ENCODE measurements at places on chromosomes 3 and 15.
A peak's percentile ranks its signal among the peaks of the same experiment; 100 is the strongest.

GRCh38 chr3:43769097-43769884 lies 78.6 kb downstream of the ABHD5 start:
- peak; percentile 17 for DNase-seq

GRCh38 chr3:39173318-39174125 lies 18.9 kb downstream of the XIRP1 start:
- DNase-seq: no peak

DNA sequence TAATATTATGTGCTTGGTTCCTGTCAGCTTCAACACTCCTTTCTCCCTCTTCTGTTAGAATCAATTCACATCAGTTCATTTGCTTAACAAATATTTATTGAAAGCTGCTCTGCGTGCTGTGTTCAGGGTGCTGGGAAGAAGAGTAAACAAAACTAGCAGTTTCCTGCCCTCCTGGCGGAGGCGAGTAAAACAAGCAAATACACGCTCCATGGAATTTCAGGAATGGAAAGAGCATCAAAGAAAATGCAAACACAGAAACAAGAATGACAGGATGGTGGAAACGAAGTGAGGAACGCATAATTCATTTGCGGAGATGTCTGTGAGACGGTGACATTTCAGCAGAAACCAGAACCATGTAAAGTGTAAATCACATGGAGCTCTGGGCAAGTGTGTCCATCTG lies 49.4 kb upstream of the SPTSSB start:
- DNase-seq: no peak

GRCh38 chr15:64640146-64640871 lies 135.1 kb downstream of the RBPMS2 start:
- no peak for DNase-seq

GRCh38 chr15:49810720-49811119 lies 189.9 kb downstream of the DTWD1 start:
- no peak for DNase-seq

GRCh38 chr3:43363621-43364266 lies 77.4 kb downstream of the SNRK start:
- DNase-seq: no peak

GRCh38 chr15:69068157-69068556 lies 53.7 kb downstream of the NOX5 start:
- no peak for DNase-seq

- DNase-seq: no peak
Observed at GRCh38 chr3:10272977-10273376, 19.8 kb downstream of the GHRL start.

- DNase-seq: no peak
Observed at GRCh38 chr3:98445949-98446406, 17.0 kb upstream of the OR5K1 start.

DNA sequence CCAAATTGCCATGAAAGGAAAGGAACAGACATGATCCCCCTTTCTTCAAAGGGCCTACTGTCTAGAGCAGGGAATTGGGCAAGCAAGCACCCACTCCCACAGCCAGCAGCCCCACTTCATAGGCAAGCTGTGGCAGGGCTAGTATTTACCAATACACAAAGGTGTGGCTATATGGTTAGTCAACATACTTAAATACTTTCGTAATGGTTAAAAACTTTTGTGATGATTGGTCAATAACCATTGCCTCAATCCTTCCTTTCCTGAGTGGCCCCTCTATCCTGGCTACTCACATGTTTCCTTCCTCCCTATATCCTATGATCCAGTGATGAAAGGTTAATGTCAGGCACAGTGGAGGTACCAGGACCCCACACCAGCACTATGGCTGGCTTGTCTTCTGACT lies 30.1 kb upstream of the ARL8B start:
- DNase-seq: no peak

GRCh38 chr3:158961911-158962310 lies 160.1 kb downstream of the MFSD1 start:
- no peak for DNase-seq

DNA sequence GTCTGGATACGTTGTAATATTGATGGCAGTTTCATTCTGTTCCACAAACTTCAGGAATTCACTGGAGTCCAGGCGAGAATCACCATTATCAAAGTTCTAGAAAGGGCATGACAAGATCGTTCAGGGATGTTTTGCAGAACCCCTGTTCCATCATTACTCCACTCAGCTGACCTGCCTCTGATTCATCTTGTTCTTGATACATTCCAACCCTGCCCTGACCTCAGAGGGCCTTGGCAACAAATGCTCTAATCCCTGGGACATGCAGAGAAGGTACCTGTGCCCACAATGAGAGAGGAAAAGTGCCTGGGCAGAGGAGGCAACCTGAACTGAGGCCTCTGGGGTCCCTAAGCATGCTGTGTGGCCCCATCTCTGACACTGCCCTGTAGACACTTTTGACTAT lies 45.9 kb downstream of the FSTL1 start:
- no peak for DNase-seq

GRCh38 chr15:52124270-52124880 lies 11.8 kb upstream of the BCL2L10 start:
- DNase-seq: no peak

- no peak for DNase-seq
Observed at GRCh38 chr3:32113981-32114545, 7.6 kb downstream of the GPD1L start.

DNA sequence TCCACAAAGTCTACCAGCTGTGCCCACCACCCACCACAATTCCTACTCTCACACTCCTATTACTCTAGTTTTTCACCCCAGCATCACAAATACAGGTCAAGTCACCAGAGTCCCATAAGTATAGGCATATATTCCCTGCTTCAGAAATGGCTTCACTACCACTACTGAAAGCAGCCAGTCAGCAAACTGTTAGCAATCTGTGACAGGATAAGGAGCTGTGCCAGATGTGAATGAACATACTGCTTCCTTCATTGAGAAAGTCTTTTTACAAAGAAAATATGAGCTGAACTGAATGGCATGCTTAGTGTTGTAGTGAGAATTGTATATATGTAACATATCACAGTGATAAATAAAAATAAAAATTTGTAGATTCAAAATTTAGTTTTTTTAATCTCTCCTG lies 76.8 kb downstream of the C3orf85 start:
- DNase-seq: no peak

DNA sequence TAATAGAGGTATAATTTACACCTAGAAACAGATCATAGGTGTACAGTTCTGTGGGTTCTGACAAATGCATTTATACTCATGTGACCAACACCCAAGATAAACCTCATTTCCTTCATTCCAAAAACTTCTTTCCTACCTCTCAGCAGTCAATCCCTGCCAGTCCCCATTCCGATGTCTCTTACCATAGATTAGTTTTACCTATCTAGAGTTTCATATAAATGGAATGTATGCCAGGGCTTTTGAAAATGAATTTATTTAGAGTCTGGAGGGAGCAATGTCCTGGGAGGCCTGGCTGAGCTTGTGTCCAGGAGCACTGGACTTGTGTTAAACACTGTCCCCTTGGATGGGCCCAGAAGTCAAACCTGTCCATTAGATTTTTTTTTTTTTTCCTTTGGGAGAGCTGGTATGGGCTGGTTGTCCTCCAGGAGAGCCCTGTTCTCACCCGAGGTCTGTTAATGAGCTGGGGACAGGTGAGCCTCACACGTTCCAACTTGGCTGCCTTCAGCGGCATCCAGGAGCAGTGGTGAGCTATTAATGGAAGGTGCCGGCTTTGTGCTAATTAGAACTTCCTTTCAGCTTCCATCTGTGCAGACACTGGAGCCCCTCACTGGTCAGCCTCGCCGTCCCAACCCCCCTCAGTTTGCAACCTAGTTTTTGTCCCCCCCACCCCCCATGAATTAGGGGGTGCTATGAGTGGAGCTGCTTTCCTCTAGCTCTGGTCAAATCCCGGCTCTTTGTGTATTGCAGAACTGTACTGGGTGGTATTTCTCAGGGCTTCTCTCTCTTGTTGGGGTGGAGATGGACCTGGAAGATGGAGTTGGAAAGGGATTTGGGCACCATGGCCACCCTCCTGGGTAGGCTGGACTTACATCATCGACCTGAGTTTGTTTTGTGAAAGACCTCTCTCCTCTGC lies 40.7 kb upstream of the POLG start:
- no peak for DNase-seq

DNA sequence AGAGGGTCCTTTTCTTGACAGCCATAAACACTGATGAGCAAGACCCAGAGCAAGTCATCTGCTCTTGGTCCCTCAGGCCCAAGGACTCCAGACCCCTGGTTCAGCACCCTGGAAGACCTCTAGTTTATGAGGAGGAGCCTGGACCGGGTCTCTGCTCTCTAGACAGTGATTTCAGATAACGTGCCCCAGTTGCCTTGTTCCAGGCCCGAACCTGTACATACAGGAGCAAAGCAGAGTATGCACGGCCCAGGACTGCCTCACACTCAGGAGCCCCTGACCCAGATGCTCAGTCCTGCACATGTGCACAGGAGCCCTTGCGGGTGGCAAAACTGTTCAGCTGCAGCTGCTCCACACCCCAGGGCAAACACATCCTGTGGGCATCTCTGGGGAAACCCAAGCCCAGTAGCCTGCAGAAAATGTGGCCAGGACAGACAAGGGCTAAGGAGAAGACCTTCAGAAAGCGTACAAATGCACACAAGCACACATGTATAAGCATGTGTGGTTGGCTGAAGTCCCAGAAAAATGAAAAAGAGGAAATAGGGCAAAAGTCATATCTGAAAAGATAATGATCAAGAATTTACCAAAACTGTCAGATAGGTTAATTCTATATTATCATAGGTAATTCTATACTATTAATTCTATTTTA lies 59.9 kb upstream of the CORO2B start:
- DNase-seq: no peak

DNA sequence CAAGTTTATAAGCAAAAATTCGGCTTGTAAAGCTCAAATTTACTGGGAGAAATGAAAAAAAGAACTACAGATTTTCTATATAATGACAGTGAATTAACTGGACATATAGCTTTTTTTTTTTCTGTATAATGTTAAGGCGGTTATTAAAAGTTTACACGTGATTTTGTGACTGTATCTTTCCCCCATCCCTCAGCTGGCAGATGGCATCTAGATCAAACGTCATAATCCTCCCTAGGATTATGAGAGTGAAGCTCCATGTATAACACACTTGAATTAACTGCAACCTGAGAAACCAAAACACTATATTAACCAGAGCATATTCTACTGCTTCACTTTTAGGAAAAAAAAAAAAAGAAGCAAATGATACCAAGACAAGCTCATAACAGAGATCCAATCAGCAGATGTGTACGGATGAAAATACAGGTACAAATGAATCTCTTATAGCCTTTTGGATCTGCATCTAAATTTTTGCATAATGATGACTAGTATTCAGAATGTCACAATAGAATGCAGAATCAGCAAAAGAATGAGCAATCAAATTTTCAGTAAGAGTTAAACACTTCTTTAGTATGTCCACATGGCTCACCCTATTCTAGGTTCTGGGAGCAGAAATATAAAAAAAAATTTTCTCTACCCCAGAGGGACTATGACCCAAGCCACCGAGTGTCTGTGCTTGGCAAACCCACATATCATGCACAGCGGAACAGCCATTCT lies 12.4 kb downstream of the MOBP start:
- DNase-seq: no peak

DNA sequence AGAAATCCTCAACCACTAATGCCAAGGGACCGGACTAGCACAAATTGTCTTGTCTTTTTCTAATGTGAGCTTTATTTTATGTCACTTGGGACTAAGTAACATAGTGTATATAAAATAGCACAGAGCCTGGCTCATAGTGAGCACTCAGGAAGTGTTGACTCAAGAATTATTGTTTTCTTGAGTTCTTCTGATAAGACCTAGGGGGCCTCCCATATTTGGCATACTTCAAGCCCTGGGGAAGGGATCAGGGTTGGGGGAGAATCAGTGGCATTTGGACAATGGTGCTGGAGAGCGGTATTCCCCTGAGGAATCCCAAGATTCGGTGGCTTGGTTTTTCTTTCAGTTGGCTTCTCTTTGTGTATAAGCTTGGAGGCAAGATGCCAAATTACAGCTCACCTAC lies 19.4 kb downstream of the ZNF80 start:
- no peak for DNase-seq

- DNase-seq: no peak
Observed at GRCh38 chr3:126312341-126312740, 44.9 kb downstream of the KLF15 start.

DNA sequence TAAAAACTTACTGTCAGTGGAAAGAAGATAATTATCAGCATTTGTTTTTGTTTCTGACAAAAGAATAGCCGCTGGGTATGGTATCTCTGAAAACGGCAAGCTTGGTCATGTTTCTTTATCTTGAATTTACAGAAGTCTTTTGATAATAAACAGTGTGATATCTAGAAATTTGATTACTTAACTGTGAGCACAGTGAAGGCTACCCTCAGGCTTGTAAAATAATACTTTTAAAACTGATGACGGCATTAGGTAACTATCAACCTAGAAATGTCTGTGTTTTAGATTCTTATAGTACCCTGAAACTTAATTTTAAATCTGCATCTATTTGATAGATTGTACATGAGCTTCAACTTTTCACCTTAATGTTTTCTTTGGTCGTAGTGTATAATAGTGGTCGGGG lies 43.4 kb downstream of the NSUN3 start:
- no peak for DNase-seq

GRCh38 chr3:8500319-8500988 lies 1.2 kb upstream of the LMCD1 start:
- no peak for DNase-seq

DNA sequence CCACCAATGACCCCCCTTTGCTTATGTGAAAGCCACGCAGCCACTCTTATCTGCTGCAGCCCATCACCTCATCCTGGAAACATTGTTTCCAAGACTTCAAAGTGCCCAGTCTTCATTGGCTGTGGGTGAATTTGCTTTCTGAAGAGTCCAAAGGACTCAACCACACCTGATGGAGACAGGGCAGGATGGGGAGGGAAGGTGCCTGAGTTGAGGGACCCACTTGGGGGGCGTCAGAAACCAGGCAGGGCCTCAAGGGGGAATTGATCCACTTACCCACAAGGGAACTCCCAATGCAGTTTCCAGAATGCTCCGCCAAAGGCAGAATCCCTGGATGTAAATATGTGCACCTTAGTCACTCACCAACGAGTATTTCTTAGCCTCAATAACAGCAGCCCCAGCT lies 147.9 kb upstream of the ATP2B2 start:
- no peak for DNase-seq

- DNase-seq: no peak
Observed at GRCh38 chr3:171977860-171978259, 61.5 kb upstream of the FNDC3B start.
